Vein endothelial cell (primary cell): ENCODE measurements at places on chromosomes 11 and 22. TPM values are rescaled to one million over a fixed set of nuclear protein-coding genes. Genes with fewer than 3 reads are reported as not detected.

The MS4A15 gene
- not detected in 2 replicates for total RNA-seq

The TMPRSS4 gene
- not detected in 2 replicates for total RNA-seq

The BATF2 gene
- 0.38 and 0.98 TPM in 2 replicates for total RNA-seq

The DENND6B gene
- 2.1 and 4.2 TPM in 2 replicates for total RNA-seq

The ST14 gene
- total RNA-seq = under 0.01 TPM in 1 of 2 replicates, not detected in the other

The MS4A6E gene
- total RNA-seq = not detected in 2 replicates

The C11orf87 gene
- not detected in 2 replicates for total RNA-seq
